Femur (tissue), 1 donor: ENCODE measurements at places on chromosomes 2 and 18.

GRCh38 chr2:219344751-219345430 is 12.3 kb upstream of the RESP18 start:
- peak; percentile 64 for DNase-seq

DNA sequence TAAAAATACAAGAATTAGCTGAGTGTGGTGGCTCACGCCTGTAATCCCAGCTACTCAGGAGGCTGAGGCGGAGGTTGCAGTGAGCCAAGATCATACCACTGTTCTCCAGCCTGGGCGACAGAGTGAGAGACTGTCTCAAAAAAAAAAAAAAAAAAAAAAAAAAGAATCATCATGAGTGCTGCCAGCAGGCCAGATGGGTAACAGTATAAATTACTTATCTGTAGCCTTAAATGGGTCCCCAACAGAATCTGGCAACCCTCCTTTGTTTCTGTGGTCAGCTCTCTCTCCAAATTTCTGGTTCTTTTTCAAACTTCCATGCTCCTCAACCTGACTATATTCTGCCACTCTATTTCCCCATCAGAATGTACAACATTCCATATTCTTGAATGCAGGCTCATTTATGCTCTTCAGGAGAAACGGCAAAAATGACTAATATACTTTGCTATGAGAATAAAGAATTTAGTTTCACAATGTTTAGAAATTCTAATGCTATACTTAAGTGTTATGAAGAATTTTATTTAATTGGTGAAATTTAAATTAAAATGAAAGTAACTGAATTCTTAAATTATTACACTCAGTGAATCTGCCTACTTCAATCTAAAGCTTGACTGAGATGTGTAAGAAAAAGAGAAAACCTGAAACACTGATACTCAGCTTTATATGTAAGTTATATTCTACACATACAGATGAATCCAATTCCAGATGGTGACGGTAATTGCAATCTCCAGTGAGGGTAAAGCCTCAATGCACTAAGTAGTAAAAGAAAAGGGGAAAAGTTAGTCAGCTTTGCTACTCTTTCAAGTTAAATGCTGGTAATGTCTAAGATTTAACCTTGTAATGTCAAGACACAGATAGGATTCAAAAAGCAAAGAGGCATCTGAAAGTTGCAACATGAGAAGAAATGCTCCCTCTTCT is 24.8 kb downstream of the LPIN2 start:
- DNase-seq = no peak

- DNase-seq = no peak
Observed at GRCh38 chr2:190637281-190637734, 11.6 kb upstream of the NAB1 start.

DNA sequence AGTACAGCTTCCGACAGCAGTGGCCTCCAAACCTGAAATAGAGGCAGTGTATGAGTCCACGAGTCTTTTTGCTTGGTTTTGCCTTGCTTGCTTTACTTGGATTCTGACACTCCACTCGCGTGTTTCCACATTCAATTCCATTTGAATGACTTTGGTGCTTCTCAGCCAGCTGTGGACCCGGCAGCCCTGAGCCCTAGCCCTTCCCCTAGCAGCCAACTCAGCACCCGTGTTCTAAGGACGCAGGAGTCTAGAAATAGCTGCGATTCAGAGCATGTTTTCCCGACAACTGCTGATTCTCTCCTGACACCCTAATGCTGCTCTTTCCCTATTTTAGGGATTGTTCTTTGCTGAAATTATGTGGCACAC is 20.6 kb downstream of the LRRFIP1 start:
- no peak for DNase-seq

DNA sequence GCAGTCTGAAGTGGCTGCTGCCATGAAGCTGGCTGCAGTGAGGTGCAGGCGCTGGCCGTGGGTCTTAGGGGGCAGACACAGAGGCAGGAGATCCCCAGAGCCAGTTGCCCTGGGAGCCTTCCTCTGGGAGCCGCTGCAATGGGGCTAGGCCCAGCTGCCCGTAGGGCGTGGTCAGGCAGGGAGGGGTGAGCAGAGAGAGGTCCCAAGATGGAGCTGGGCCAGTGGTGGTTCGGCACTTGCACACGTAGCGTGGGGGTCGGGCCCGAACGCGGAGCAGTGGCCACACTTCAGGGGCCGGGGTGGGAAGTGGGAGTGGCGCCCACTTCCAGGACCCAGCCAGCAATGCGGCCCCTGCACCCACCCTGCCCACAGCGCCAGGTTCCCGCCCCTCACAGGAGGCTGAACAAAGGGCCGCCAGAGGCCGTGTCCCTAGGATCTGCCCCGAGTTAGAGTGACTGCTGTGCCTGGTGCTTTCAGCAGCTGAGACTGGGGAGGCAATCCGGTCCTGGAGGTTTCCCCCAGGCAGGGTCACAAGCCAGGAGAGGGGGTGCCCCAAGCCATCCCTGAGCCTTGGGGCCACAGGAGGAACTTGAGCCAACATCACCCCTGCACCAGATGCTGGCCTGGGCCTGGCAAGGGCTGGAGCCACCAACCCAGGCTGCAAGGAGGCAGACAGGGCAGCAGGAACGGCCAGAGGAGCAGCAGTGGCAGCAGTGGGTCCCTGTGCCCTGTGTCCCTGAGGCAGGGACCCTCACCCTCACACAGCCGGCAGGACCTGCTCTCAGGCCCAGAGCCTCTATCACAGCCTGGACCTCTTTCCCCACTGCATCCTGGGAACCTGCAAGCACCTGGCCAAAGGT is 21.3 kb upstream of the SP140L start:
- DNase-seq = no peak

- no peak for DNase-seq
Observed at GRCh38 chr2:48901416-48901815, 145.9 kb upstream of the LHCGR start.

- DNase-seq = peak; percentile 47
Observed at GRCh38 chr2:42930025-42930581, 137.7 kb upstream of the HAAO start.

- DNase-seq = no peak
Observed at GRCh38 chr2:47043891-47044239, 111.2 kb downstream of the STPG4 start.

- no peak for DNase-seq
Observed at GRCh38 chr18:61172624-61173023, 160.6 kb upstream of the CDH20 start.

- DNase-seq = no peak
Observed at GRCh38 chr2:138522556-138522955, 21.0 kb downstream of the SPOPL start.

- DNase-seq = no peak
Observed at GRCh38 chr2:54053830-54054229, 61.6 kb upstream of the ACYP2 start.

DNA sequence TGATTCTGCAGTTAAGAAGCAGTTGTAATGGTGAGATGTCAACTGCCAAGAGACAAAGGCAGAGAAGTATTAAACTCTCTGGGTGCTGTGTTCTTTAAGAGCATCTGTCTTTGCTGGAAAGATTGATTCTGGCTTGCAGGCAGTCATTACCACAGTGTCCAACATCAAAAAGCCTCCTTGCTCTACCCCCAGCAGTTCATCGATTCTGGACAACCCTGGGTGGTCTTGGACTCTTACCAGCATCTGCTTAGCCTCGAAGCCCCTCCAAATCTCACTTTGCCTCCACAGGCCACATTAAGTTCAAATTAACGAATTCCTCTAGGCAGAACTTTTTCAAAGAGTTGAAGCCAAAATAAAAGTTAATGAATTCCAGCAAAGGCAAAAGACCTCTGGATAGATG is 1061.4 kb downstream of the TSN start:
- DNase-seq = peak; percentile 40

DNA sequence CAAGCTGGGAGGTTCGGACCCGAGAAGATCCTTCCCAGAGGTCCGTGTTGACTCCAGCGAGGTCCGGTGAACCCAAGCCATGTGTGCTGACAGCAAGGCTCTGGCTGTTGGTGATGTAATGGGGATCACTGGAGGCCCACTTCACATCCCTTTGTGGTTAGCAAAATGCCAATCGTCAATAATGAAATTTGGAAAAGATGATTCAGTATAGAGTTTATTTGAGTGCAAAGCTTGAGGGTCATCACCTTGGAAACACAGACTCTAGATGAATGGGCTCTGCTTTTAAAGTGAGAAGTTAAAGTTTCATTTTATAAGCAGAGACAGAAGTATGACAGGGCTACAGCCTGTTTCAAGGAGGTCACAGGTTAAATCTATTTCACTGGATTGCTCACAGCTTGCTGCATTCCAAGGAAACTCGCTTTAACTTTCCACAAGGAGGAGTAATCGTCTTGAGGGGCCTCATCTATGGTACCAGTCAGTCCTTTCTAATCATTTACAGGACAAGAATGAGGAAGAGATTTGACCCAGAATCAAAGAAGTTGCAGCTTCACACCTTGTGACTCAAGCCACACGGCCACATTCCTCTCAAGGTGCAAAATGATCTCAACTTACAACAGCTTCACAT is 140.5 kb downstream of the TPO start:
- DNase-seq = no peak

- no peak for DNase-seq
Observed at GRCh38 chr18:75378376-75379315, 48.9 kb downstream of the SMIM21 start.
